ENCODE measurements at places on chromosomes 2 and 18. TPM values are rescaled to one million over a fixed set of nuclear protein-coding genes. Genes with fewer than 3 reads are reported as not detected.

The C2orf66 gene
- total RNA-seq = not detected

DNA sequence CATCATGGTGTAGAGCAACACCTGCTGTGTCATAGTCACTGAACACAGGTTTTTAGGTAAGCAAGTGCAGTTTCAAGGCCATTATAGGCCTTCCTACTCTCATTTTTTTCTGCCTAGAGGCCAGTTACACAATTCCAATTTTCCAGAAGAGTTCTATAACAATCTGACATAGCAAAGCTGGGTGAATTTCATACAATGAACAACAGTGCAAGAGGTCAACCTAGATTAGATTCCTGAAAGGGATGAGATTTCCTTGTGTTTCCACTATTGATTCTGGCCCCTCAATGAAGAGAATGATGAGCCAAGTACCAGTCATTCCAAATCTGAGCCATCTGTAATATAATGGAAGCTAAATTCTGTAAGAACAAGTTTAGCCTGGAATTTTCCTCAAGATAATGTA is 15.3 kb upstream of the CD28 start:
- DNase-seq = no peak

- DNase-seq = peak; percentile 69
Observed at GRCh38 chr2:101983486-101983885, 8.3 kb upstream of the IL1R2 start.

- no peak for DNase-seq
Observed at GRCh38 chr2:225472161-225472560, 72.7 kb downstream of the NYAP2 start.

The THSD7B gene
- total RNA-seq = 2.1 TPM

- peak; percentile 88 for DNase-seq
Observed at GRCh38 chr18:12287684-12288402, 20.2 kb upstream of the TUBB6 start.

DNA sequence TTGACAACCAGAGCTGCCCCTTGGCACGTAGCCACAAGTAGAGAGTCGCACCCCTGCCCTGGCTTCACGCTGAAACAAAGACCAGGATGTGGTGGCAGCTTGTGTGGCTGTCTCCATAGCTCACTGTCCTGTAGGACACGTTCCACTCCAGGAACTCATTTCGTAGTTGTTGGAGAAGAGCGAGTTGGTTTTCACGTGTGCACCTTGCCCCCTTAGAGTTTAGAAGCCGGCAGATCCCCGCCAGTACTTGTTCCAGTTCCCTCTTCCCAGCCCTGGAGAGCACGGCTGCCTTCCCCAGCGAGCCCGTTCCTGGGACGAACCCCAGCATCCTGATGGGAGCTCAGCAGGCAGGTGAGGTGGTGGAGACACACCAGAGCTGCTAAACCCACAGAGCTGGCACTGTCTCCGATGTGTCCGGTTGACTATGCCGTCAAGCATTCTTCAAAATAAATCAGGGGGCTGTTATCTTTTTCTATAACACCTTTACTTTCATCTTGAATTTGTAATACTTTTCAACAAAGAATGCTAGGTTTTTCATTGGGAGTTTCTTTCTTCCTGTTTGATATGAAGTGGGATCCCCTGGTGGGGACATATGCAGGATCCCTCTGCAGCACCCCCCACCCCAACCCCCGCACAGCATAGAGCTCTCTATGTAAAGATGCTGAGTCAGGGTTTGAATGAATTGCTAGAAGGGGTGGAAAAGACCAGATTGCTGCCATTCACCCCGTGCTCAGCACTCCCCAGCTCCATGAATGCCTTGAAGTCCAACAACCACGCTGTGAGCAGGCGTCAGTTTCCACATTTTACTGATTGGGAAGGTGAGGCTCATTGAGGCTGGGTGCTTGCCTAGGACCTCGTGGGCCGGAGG is 44.5 kb downstream of the GREB1 start:
- DNase-seq = no peak

The TBR1 gene
- total RNA-seq = not detected

DNA sequence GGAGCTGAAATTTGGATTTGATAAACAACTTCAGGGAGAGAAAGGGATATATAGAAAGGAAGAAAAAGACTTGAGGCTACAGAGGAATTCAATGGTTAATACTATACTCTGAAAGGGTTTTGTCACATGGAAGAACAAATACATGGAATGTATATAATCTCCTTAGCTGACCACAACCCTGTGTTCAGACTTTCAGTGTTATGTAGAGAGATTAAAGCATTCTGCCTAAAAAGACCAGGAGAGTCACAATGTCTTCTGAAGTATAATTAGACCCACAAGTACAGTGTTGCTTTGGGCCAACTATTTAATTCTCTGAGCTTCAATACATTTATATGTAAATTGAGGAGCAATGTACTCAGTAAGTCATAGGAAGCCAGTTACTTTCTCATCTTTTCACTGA is 123.8 kb upstream of the FSHR start:
- no peak for DNase-seq

DNA sequence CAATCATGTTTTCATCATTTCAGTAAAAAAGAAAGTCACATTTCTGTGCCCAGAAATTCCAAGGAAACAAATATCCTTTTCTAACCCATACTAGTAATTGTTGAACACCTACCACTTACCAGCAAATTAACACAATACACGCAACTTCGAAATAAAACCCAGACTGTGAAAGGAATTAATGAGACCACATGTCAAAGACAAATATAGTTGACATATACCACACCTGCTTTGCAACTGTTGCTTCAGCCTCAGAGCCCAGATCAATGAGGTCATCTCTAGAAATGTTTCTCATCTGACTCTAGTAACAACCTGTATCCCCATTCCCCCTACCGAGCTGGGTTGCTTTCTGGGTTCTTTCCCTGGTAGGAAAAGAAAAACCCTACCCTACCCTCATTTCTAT is 52.6 kb downstream of the TRIP12 start:
- DNase-seq = no peak

The LRATD1 gene
- total RNA-seq = 0.12 TPM

The TFCP2L1 gene
- under 0.01 TPM for total RNA-seq

GRCh38 chr18:70058916-70059315 is 111.2 kb upstream of the CD226 start:
- no peak for DNase-seq

- peak; percentile 94 for DNase-seq
Observed at GRCh38 chr18:25786758-25787157, 303.7 kb downstream of the SS18 start.

DNA sequence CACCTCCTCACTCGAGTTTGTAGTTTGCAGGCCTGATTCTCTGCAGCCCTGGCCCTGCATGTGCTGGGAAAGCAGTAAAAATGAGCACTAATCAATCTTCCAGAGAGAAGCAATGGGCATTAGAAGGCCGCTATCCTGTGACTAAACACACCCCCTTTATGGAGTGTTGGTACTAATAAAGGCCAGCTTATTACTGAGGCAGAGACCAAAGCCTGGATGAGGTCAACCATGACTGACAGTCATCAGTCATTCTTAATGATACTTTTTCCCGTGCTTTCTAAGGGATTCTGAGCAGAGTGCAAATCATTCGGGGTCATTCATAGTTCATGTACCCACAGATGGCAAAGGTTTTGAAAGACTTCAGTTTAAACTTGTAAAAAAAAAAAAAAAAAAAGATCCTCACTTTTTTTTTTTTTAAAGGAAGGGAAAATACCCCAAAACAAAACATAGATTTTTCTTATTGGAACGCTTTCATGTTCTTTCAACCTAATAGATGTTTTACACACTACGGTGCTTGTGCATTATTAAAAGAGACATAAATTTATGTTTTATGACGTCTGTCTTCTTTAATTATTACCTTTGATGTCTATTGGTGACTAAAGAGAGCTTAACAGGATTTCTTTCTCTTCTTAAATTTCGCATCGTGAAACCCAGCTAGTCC is 13.2 kb downstream of the TSHZ1 start:
- DNase-seq = peak; percentile 58

Data from RPMI7951 (cell line).